ENCODE measurements at places on chromosomes 2 and 18.

- DNase-seq = no peak
These were observed 44.5 kb downstream of the ANO7 start for GRCh38 chr2:241232736-241233575.

DNA sequence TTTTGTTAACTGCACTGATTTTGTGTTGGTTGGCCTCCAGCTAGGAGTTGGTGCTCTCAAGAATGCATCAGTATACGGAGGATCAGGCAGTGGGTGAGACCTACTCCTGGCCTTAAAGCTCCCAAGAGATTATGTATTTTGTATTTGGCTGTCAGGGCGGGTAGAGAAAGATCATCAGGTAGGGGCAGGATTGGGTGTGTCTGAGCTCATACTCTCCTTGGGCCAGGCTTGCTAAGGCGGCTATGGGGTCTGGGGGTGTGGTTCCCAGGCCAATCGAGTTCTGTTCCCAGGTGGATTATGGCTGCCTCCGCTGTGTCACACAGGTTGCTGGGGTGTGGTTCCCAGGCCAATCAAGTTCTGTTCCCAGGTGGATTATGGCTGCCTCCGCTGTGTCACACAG is 28.9 kb upstream of the IL1RN start:
- DNase-seq = no peak

GRCh38 chr2:128495996-128496547 is 177.4 kb upstream of the HS6ST1 start:
- DNase-seq = no peak

- no peak for DNase-seq
These were observed 392.7 kb upstream of the SLC8A1 start for GRCh38 chr2:40844353-40845277.

- no peak for DNase-seq
These were observed 318.0 kb upstream of the NRP2 start for GRCh38 chr2:205364261-205364660.

DNA sequence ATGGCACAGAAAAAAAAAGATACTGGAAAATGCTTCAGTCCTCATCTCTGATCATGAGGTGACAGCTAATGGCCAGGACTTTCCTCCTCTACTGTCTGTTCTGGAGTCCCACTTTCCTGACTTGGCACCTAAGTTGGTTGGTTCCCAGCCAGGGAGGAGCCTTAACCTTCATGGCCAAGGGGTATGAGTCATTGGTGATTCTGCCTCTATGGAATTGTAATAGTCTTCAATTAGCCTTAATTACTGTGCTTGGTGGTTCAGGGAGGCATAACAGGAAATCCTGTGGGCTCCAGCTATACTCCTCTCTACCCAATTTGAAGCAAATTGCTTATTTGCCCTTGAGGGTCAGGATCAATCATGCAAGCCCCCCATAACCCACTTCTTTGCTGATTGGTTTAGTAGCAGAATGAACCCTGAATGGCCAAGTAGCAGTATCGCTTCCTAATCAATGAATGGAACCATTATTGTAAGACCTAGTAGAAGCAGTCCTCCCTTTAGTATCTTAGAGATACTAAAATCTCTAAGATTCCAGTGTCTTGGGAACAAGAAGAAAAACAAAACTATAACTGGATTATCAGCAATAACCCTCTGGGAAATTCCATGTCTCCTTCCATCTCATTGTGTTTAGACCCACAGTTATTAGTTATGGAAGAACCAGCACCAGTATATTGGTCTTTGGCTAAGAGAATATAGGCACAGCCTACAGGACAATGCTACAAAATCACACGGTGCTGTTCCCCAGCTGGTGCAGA is 109.0 kb downstream of the COL6A3 start:
- DNase-seq = no peak

GRCh38 chr2:28206762-28207161 is 185.9 kb upstream of the FOSL2 start:
- DNase-seq = no peak

DNA sequence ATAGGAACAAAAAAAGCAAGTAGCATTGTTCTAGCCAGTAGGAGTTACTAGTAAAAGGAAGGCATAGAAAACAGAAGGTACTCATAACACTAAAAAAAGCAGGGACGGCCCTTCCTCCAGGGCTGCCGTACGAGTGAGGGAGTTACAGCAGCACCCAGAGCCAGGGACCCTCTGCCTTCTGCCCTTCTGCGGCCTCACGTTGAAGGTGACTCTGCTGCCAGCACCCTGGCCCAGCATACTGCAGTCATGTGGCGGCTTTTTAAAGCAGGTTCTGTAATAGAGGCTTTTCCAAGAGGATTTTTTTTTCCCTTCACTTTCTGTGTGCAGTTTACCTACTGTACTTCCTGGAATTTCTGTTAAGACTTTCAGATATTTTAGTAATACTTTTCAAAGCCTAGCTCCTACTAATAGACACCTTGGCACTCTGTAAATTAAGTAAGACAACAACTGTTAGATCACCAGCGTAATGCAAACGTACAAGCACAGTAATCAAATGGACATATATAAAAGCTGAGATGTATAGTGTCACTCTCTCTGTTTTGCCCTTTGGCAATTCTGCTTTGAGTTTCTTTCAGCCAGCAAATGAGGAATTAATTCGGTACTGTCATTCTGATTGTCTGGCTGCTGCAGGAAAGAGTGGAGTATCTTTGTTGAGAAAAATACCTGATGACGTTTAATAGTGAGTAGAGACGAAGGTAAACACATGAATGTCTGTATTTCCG is 161.5 kb downstream of the PTGR3 start:
- DNase-seq = no peak

DNA sequence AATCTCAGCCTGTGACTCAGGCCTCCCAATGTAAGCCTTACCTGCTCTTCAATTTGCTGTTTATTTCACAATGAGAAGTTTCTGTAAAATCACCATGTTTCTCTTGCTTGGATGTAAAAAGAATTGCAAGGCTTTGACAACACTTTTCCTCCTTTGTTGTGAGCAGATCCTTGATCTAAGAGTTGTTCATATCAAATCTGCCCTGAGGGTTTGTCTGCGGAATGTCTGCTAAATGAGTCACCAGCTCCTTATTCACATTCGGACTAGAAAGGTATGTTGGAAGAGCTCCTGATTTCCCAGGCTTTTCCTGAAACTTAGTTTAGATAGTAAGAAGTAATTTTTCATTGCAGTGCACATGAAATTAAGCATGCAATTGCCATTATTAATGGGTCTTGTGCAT is 268.2 kb upstream of the TCF4 start:
- no peak for DNase-seq

GRCh38 chr2:197894751-197895274 is 90.4 kb downstream of the PLCL1 start:
- no peak for DNase-seq

- DNase-seq = no peak
These were observed 16.1 kb upstream of the CIB4 start for GRCh38 chr2:26657265-26657664.

- no peak for DNase-seq
These were observed 83.1 kb downstream of the EDAR start for GRCh38 chr2:108905906-108906305.
